Activated T-cell treated with anti-CD3 and anti-CD28 coated beads, Interleukin-2, amount 50 U/mL, for 48 hours (primary cell): ENCODE measurements at places on chromosomes 16 and 17.

DNA sequence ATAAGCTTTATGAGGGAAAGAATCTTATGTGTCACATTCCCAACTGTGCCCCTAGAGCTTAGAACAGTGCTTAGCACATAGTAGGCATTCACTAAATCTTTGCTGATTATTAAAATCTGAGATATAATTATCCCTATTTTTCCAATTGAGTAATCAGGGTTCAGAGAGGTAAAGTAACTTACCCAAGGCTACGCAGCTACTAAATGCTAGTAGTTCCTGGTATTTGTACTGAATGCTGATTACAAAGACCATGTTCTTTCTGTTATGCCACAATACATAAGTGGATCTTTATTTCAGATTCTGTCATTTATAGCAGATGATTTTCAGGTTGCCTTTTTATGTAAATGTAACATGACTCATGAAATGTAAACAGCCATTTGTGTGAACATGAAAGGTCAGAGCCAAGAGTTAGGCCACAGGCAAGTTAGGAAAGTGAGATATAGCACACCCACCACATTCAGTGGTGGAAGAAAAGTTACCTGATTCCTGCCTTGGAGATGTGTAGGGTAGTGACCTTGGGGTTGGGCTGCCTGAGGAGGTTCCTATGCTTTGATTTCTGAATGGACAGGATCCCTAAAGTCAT is 77.2 kb downstream of the FTO start:
- no peak for DNase-seq

DNA sequence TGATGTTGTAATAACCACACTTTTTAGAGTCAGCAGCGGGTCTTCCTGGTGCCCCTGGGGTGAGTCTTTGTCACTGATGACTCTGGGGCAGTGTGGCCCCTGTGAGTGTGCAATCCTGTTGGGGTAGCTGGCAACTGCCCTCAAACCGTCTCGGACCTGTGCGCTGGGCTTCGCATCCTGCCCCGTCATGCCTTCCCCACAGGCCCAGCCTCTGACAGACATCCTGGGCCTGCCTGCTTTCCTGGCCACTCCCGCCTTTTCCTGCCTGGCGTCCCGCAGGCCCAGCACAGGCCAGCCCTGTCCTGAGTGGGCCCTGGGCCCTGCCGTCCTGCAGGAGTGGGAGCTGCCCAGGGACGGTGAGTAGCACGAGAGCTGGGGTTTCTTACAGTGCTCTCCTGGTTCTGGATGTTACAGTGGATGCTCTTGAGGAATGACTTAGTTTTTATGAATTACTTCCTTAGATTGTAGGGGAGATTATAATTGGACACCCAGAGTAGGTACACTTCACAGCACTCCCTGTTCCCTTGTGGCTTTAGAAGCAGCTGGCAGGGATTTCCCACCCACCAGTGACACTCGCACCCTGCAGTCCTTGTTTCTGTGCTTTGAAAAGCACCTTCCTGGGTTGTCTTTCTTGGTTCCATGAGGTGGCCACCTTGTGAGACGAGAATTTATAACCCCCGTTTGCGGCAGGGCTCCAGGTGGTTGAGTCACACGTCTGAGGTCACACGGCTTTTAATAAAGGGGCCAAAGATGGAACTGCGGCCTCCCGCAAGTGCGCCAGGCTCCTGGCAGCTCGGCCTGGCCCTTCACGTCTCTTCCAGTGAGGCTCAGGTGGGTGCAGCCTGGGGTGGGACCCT is 50.0 kb upstream of the CAPN15 start:
- DNase-seq, result no peak

- peak; percentile 92 for DNase-seq
Measured at GRCh38 chr17:39863918-39864746, at the start of gene IKZF3. IKZF3 (minus strand) TSS chr17:39864312; CDS start chr17:39864126, 186 bp downstream.

- DNase-seq, result no peak
Measured at GRCh38 chr16:80063713-80064069, 463.2 kb upstream of the MAF start.

DNA sequence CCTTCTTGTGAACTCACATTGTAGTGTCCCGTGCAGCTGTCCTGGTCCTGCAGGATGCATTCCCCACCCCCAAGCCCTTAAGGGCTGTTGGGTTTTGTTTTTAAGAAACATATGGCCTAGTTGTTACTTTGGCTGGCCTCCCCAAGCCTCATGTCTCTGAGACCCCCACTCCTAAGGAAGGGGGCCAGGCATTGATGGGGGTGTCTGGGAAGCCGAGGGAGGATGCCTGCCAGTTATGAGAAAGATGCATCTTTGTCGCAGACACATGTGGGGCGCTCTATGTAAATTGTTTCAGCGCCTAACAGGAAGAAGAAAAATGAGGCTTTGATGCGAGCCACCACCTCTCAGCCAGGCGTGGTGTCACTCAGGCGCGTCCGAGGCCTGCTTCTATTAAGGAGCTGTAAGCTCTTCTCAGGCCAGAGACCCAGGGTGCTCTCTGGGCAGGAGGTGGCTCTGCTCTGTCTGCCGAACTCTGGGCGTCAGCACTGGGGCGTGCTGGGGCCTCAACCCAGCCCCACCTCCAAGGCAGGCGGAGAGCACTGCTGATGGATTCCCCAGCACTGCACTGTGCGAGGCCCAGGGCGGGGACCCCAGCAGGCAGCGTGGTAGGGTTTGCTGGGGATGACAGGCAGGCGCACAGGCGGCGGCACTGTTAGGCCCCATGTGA is 70.6 kb downstream of the SREBF1 start:
- DNase-seq, result no peak

- DNase-seq, result no peak
Measured at GRCh38 chr16:86740298-86740697, 161.9 kb downstream of the FOXL1 start.

DNA sequence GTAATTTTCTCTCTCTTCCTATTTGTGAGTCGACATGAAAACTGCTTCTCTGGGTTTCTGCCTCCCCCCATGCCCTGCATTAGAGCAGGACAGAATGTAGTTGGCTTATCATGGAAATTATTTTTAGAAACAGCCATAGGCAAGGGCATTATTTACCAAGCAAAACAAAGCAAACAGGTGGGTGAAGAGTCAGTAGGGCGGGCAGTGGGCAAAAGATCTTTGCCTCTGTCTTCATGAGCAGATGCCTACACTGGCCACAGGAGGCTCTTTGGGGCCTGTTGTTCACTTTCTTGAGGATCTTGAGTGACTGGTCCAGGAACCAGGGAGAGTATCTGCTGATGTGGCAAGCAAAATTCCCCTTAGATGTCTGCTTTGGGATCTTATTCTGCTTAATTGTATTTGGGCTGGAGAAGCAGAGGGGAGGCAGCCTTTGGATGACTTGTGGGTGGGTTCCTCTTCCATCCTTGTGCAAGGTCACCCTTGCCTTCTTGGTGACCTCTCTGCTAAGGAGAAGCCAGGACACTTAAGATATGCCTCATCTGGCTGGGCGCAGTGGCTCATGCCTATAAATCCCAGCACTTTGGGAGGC is 42.5 kb upstream of the CLEC19A start:
- DNase-seq, result no peak

DNA sequence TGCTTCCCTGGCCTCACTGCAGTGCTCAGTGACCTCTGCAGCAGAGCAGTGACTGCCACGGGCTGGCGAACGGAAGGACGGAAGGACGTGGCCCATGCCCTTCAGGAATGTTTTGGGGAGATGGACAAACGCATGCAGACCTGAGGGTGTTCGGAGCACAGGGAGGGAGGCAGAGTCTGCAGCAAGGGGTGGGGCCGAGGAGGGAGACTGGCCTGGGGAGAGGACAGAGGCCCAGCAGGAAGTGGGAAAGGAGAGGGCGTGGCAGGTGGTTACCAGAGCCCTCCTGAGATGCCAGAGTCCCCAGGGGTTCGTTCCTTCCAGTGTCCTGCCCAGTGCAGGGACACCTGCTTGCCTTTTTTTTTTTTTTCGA is 21.9 kb downstream of the ADORA2B start:
- DNase-seq, result no peak

- no peak for DNase-seq
Measured at GRCh38 chr16:30397056-30397455, 1.8 kb downstream of the ZNF48 start.

DNA sequence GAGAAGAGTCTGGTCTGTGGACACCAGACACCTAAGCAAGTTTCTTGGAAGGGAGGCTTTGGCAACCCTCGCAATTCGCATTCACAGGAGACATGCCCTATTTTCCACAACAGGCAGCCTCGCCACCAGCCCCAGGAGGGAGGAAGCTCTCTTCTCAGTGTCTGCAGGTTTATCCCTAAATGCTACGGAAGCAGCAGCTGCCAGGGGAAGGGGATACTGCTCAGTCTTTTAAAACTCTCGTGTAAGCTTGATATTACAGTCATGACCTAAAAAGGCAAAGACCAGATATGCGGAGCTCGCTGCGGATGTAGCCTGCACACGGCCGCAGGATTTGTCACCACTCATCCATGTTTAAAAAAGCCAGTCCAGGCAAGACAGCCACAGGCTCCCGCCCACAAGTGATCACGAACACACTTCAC is 159.2 kb upstream of the RPH3AL start:
- DNase-seq, result no peak

DNA sequence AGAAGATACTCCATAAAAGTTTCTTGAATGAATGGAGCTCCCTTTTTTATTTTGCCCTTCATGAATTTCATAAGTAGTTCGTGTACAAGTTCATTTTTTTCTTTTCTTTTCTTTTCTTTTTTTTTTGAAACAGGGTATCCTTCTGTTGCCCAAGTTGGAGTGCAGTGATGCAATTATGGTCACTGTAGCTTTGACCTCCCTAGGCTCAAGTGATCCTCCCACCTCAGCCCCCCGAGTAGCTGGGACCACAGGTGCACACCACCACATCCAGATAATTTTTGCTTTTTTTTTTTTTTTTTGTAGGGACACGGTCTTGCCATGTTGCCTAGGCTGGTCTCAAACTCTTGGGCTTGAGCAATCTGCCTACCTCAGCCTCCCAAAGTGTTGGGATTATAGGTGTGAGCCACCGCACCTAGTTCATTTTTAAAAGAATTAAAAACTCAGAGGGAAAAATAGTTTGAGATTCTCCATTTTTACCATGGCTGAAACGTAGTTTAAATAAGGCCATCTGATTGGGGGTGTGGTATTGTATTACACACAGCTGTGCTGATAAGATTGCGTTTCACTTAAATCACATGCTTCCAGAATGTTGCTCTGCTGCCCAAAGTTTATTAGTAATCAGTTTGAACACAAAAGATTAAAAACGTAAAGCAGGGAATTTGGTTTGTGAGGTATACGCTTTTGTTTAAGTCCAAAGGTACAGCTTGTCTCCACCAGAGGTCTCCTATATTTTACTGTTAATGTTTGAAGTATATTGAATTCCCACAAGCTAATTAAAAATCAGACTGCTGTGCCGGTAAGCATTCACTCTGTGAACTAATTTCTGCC is 154.1 kb downstream of the SOCS1 start:
- DNase-seq, result no peak

DNA sequence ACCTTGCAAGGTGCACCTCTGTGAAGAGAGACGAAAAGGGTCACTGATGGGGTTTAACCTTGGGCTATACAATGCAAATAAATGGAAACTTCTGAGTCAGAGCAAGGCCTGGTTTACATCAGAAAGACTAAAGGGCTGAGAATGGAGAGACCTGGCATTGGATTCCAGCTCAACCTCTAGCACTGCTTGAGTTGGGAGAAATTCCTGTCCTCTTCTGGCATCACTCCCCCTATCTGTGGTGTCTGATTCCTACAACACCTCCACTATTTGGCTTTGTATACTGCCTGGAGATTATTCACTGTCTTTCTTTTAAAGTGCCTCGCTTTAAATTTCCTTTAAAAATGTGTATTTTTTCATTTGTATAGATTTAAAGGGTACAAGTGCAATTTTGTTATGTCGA is 68.8 kb downstream of the GPR139 start:
- DNase-seq, result no peak

DNA sequence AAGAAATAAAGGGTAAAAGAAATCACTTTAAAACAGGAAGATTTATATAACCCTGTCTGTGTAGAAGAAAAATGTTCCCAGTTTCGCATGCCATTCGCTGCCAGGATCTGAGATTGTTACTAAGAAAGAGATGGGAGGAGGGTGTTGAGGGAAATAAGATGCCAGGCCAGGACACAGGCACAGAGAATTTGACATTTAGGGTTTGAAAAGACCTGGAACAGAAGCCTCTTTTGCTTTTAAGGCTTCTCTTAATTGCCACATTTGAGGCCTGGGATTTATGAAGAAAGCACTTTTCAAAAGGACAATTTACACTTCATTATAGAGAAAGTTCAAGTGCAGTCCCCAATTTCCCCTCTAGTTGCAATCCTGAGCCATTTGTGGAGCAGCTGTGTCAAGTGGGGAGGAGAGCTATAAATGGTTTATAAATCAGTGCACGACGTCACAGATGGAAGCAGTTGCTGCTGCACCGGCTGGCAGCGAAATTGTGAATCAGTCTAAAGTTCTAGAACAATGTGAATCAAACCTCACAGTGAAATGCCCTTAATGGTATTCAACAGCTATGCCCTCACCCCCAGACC is 26.5 kb upstream of the C16orf87 start:
- DNase-seq, result no peak

DNA sequence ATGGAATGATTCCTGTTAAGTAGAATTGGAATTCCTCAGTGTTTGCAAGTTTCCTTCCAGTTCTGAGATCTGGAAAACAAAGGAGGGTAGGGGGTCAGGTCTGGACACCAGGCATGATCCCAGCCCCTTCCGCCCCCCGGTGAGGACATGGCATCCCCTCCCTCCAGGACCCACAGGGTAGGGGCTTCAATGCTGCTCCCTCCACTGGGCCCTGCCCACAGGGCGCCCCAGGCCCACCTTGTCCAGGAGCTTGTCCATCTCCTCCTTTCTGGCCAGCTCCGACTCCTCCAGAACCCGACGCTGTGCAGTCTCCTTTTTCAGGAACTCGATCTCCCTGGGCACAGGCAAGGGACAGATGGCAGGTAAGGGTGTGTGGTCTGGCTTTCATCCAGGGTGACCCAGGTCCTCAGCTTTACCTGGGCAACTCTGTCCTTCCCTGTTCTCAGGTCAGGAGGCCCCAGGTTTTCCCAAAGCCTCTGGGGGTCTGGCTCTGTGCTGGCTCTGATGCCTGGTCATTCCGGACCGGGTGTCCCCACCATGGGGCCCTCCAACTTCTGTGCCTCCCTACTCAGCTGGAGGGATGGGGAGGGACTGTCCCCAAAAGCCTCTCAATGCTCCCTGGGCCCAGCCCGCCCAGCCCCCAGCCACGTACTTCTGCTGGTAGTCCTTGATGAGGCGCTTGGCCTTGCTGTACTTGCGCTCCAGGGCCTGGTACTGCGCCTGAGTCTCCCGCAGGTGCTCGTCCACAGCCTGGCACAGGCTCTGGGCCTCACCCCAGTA is 5.5 kb upstream of the SAMD14 start:
- DNase-seq, result no peak

GRCh38 chr16:29834079-29834478 is 13.8 kb downstream of the MVP start:
- peak; percentile 38 for DNase-seq
